ENCODE measurements at places on chromosomes 2 and 18.

DNA sequence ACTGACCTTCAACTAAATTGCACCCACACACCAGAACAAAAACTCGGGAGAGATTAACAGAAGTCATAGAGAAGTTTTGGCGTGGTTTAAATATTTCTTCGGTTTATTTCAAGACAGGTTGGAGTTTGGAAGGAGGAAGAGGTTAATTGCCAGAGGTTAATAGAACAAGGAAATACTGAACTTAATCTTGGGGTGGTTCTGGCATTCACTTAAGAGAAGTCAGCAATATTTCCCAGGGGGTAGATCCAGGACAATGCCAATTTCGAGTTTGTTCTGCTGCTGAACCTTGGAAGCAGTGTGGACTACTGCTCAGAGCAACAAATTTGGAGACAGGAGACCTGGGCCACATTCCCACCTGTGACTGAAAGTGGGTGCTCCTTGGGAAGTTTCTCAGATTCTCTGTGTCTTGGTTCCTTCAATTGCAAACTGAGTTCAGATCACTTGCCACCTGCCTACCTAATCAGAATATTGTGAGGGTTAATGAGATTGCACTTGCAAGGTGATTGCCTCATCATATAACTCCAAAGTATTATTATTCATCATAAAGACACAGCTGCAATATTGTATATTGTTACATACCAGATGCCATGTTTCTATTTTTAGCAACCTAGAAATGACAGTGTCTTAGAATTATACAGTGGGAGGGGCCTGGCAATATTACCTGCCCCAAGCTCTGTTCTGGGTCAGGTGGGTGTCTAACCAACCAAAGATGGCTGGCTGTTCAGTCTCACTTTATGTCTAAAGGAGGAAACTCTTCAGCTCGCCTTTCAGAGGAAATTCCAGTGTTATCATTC lies 217.4 kb downstream of the CDCA7 start:
- no peak for DNase-seq

GRCh38 chr2:179181002-179181401 lies 83.6 kb downstream of the SESTD1 start:
- no peak for DNase-seq

DNA sequence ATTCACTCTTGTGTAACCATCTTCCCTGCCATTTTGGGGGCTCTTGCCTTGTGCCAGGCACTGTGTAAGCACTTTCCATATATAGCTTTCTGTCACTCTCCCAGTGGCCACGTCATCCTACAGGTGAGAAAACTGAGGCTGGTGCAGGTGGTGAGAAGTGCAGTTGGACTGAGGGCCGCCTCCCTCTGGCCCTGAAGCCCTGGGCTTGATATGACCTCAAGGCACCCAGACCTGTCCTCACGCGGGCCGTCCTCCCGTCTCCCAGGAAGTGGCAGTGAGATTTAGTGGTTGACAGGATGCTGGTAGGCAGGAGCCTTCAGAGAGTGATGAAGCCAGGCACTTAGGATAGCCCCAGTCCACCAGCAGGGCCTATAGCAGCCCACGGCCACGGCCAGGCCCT lies 30.5 kb downstream of the MAL start:
- DNase-seq: no peak

DNA sequence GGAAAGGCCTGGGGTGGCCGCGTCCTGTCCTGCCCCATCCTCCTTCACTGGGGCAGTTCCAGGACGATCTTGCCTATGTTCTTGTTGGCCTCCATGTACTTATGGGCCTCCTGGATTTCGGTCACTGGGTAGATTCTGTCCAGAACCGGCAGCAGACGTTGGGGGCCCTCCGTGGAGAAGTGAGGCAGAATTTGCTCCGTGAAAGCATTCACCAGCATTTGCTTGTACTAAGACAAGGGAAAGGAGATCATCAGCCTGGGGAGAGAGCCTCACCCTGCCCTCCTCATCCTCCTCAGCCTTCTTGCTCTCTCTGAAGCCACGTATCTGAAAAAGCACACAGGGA lies 1.4 kb upstream of the SF3B6 start:
- DNase-seq: no peak

DNA sequence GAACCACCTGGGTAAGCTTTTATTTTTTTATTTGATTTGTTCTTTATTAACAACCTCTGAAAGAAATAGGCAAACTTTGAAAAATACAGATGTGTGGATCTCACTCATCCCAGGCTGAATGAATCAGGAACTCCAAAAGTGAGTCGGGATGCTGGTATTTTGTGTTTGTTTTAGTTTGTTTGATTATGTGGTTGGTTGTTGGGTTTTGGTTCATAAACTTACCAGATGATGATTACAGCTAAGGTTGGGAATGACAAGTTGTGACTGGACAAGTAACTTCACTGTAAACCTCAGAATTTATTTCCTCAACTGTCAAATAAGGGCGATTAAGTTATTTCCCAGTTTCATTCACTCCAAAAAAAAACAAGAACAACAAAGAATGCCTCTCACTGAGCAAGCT lies 80.5 kb upstream of the KIF5C start:
- no peak for DNase-seq

GRCh38 chr2:65728477-65729180 lies 296.2 kb upstream of the SPRED2 start:
- no peak for DNase-seq

GRCh38 chr2:120703330-120703994 lies 32.2 kb upstream of the GLI2 start:
- DNase-seq: no peak

DNA sequence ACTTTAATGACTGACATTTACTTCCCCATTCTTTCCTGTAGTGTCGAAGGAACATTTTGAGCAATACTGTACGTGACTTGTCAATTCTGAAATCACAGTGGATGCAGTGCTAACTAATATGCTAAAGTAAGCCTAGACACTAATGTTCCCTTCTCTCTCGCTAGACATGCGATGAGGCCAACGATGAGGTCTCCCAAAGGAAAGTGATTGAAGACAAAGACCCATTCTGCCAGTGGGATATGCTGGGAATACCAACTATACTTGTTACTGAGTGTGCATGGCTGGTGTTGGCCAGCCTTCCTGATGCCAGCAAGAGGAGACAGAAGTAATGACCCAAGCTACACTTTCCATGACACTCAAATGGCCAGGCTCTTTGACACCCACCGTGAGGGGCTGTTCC lies 2.5 kb upstream of the SERPINE2 start:
- no peak for DNase-seq

All from hematopoietic multipotent progenitor cell treated with erythropoietin and hydrocortisone succinate and interleukin-3 and kit ligand, for 15 days (in vitro differentiated cells).